ENCODE measurements at places on chromosomes 1 and 21.

GRCh38 chr1:17437580-17438317 lies 1.7 kb downstream of the RCC2 start:
- peak; percentile 71 for DNase-seq

- no peak for DNase-seq
Observed at GRCh38 chr1:187157552-187157951, 328.8 kb downstream of the PLA2G4A start.

GRCh38 chr1:97640677-97641076 lies 280.2 kb downstream of the DPYD start:
- DNase-seq = no peak

GRCh38 chr1:67754526-67754920 lies 69.5 kb downstream of the GADD45A start:
- no peak for DNase-seq

DNA sequence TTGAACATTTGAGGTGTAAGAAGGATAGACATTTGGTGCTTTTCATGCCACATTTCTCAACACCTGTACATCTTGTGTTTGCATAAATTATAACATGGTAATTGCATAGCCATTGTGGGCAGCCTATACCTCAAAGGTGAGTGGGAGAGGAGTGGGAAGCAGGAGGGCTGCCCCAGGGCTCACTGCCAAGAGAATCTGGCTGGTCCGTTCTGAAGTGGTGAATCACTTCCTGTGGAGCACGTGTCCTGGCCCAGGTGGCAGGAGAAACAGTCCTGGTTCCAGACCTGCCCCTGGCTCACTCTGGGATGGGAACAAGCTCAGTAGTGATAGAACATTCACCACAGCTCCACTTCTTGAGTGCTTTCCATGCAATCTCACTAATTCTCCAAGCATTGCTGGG lies 11.6 kb upstream of the OLFML2B start:
- peak; percentile 7 for DNase-seq

All from activated T-cell treated with anti-CD3 and anti-CD28 coated beads for 48 hours (primary cell).